ENCODE measurements at places on chromosomes 7 and 10. TPM values are rescaled to one million over a fixed set of nuclear protein-coding genes. Genes with fewer than 3 reads are reported as not detected.
A peak's percentile ranks its signal among the peaks of the same experiment; 100 is the strongest.

Gene CCL24
- total RNA-seq, result not detected

Gene POR
- total RNA-seq, result 42.7 TPM

Gene DRGX
- total RNA-seq, result not detected

Gene RTKN2
- total RNA-seq, result under 0.01 TPM

Gene GFRA1
- 5.0 TPM for total RNA-seq

Gene CYP2E1
- not detected for total RNA-seq

Gene SLC29A4
- 1.2 TPM for total RNA-seq

Gene LAMB1
- 166 TPM for total RNA-seq

DNA sequence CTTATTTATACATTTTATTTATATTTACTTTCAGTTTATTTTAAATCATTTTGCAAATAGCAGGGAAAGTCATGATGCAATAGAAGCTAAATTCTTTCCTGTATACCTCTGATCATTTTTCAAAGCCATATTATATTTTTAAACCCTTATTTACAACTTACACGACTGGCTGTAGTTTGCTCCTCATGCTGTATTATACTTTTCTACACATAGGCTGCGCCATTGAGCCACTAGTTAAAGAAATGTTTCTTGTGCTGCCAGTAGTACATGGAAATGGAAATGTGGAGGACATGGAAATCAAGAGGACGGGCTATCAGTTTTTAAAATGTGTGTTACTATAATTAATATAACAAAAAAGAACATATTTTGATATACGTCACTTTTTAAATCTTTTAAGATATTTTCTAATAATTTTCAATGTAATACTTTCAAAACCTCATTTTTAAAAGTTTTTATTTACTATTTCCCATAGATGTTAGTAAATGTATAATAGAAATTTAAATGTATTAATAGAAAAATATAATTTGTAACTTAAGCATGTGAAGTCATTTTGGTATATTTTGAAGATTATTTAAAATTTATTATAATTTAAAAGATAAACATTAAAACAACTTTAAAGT, 118.5 kb downstream of the VTI1A start:
- H3K4me1 ChIP-seq, result peaks cover 11% of the 10 kb centered on the region
- peak; percentile 81 for DNase-seq
- H3K4me3 ChIP-seq, result no peak overlapping the region
- H3K36me3 ChIP-seq, result no peaks in the 10 kb centered on the region
- no peak overlapping the region for H3K27ac ChIP-seq

- peaks cover 29% of the 10 kb centered on the region for H3K4me1 ChIP-seq
- no peaks in the 10 kb centered on the region for H3K36me3 ChIP-seq
- no peaks in the 10 kb centered on the region for H3K27me3 ChIP-seq
- H3K4me3 ChIP-seq, result no peak overlapping the region
- peak overlapping the region; percentile 81 for H3K27ac ChIP-seq
- peak; percentile 72 for DNase-seq
Observed at GRCh38 chr10:86410542-86411124, 44.0 kb upstream of the GRID1 start.

GRCh38 chr10:30963992-30964930, 67.4 kb downstream of the ZNF438 start:
- H3K4me3 ChIP-seq, result no peak overlapping the region
- no peaks in the 10 kb centered on the region for H3K36me3 ChIP-seq
- H3K4me1 ChIP-seq, result no peaks in the 10 kb centered on the region
- no peak for DNase-seq

DNA sequence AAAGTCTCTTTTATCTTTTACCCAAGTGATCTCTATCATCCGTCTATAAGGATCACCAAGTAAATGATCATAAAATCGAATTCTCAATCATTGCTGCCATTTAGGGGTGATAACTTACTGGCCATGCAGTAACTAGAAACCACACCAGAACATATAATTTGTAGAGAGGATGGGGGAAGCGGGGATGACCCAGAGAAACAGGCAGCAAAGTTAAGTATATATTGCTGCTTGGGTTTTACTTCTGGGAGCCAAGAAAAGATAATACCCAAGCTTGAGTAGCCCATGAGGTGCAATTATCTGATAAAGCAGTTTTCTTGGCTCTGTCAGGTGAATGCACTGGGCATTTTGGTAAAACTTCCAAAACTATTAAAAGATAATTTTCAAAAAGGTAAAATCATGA, 18.9 kb downstream of the EXOC6 start:
- H3K36me3 ChIP-seq, result no peaks in the 10 kb centered on the region
- H3K27me3 ChIP-seq, result no peaks in the 10 kb centered on the region
- no peak overlapping the region for H3K27ac ChIP-seq
- no peak overlapping the region for H3K4me3 ChIP-seq

GRCh38 chr10:30806850-30807249, 177.3 kb upstream of the LYZL2 start:
- peak; percentile 28 for DNase-seq
- no peaks in the 10 kb centered on the region for H3K27me3 ChIP-seq
- peaks cover 28% of the 10 kb centered on the region for H3K4me1 ChIP-seq
- H3K4me3 ChIP-seq, result no peak overlapping the region

GRCh38 chr7:410395-410910, 109.2 kb downstream of the PDGFA start:
- no peaks in the 10 kb centered on the region for H3K36me3 ChIP-seq
- no peak overlapping the region for H3K27ac ChIP-seq
- H3K4me1 ChIP-seq, result no peaks in the 10 kb centered on the region

- no peaks in the 10 kb centered on the region for H3K36me3 ChIP-seq
- H3K27me3 ChIP-seq, result no peaks in the 10 kb centered on the region
- H3K4me3 ChIP-seq, result no peak overlapping the region
- no peak overlapping the region for H3K27ac ChIP-seq
Observed at GRCh38 chr10:78513986-78514385, 480.3 kb downstream of the RPS24 start.

DNA sequence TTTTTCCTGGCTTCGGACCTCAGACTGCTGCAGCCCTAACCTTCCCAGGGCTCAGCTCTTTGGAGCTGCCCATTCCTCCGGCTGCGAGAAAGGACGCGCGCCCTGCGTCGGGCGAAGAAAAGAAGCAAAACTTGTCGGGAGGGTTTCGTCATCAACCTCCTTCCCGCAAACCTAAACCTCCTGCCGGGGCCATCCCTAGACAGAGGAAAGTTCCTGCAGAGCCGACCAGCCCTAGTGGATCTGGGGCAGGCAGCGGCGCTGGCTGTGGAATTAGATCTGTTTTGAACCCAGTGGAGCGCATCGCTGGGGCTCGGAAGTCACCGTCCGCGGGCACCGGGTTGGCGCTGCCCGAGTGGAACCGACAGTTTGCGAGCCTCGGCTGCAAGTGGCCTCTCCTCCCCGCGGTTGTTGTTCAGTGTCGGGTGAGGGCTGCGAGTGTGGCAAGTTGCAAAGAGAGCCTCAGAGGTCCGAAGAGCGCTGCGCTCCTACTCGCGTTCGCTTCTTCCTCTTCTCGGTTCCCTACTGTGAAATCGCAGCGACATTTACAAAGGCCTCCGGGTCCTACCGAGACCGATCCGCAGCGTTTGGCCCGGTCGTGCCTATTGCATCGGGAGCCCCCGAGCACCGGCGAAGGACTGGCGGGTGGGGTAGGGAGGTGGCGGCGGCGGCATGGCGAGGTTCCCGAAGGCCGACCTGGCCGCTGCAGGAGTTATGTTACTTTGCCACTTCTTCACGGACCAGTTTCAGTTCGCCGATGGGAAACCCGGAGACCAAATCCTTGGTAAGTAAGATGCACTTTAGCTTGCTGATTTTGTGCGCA, at the start of gene PLXDC2:
Gene PLXDC2 (plus strand): TSS at position 22 of the 820 bp plus-strand sequence.
- H3K4me3 ChIP-seq, result peak within 1 kb of the TSS; percentile 77
- DNase-seq, result peak; percentile 56
- H3K36me3 ChIP-seq, result no peaks in the 10 kb centered on the region
- no peak within 1 kb of the TSS for H3K27ac ChIP-seq

- H3K27me3 ChIP-seq, result no peaks in the 10 kb centered on the region
- peaks cover 16% of the 10 kb centered on the region for H3K36me3 ChIP-seq
- H3K27ac ChIP-seq, result no peak overlapping the region
- no peak for DNase-seq
- no peaks in the 10 kb centered on the region for H3K4me1 ChIP-seq
Observed at GRCh38 chr7:32015133-32015532, 55.1 kb downstream of the PDE1C start.

GRCh38 chr10:128708182-128708581, 582.0 kb upstream of the MKI67 start:
- no peaks in the 10 kb centered on the region for H3K36me3 ChIP-seq
- H3K4me1 ChIP-seq, result no peaks in the 10 kb centered on the region
- H3K27me3 ChIP-seq, result no peaks in the 10 kb centered on the region
- H3K27ac ChIP-seq, result no peak overlapping the region

GRCh38 chr10:6755781-6756460, 175.8 kb upstream of the PRKCQ start:
- no peaks in the 10 kb centered on the region for H3K27me3 ChIP-seq
- no peak overlapping the region for H3K27ac ChIP-seq
- no peaks in the 10 kb centered on the region for H3K36me3 ChIP-seq
- no peak overlapping the region for H3K4me3 ChIP-seq
- 0 out of 2 replicates have a peak, but pooled peaks cover 6% of the 10 kb centered on the region for H3K4me1 ChIP-seq
- DNase-seq, result peak; percentile 60

DNA sequence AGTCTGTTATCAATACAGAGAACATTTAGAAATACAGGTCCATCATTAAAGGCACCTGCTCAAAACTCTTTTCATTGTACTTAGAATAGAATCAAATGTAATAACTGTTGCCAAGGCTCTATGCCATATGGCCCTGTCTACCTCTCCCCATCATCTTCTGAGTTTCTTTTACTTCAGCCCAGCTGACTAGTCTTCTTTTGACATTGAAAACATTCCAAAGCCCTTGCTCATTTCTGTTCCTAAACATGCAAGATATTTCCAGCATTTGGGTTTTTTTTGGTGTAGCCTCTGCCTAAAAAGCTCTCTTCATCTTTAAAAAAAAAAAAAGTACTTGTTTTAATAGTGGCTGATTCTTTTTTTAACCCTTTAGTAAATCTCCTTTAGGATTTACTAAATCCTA, 165.5 kb upstream of the SMIM30 start:
- H3K36me3 ChIP-seq, result no peaks in the 10 kb centered on the region
- peak; percentile 67 for DNase-seq
- peaks cover 24% of the 10 kb centered on the region for H3K4me1 ChIP-seq
- no peak overlapping the region for H3K4me3 ChIP-seq
- no peaks in the 10 kb centered on the region for H3K27me3 ChIP-seq

GRCh38 chr10:15237351-15237750, 68.9 kb upstream of the NMT2 start:
- H3K4me1 ChIP-seq, result peaks cover 12% of the 10 kb centered on the region
- DNase-seq, result peak; percentile 90
- H3K27ac ChIP-seq, result peak overlapping the region; percentile 73
- no peaks in the 10 kb centered on the region for H3K36me3 ChIP-seq
- no peaks in the 10 kb centered on the region for H3K27me3 ChIP-seq

DNA sequence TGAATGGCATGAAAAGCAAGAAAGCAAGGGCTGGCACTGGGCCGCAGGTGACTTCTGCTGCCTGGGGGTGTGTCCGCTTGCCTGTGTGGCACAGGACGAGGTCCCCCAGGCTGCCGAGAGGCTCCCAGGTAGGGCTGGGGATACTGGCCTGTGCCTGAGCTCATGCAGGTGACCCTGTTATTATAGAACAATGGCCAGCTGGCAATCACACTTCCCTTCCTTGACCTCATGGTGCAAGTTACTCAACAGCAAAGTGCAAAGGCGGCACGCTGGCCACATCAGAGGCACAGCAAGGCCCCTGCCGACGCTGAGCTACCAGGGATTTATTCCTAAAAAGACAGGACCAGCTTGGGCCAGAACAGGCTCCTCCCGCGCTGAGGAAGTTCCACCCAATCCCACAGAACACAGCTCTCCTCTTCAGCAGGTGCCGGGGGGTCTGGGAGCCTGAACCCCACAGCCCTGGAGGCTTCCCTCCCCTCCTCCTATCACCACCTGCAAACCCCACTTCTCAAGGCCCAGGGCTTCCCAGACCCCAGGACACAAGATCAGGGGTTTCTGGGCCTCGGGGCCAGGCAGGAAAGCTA, 1.4 kb upstream of the ADAM8 start:
- no peak overlapping the region for H3K4me3 ChIP-seq
- DNase-seq, result no peak
- peaks cover 2% of the 10 kb centered on the region for H3K36me3 ChIP-seq
- H3K27me3 ChIP-seq, result no peaks in the 10 kb centered on the region

DNA sequence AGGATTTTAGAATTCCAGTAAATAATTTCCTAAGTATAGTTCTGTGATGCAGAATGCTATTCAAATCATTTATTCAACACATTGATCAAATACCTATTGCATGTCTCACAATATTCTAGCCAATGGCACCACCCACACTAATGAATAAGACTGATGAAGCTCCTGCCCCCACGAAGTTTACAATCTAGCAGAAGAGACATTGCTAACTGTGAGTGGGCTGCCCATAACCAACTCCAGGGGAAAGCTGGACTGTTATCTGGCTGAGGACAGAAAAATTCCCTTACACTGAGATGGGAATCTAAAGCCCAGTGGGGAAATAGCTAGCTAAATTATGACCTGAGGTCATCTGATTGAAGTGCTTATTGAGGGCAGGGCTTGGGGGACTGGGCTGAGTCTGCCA, 128.8 kb upstream of the LYZL2 start:
- peak; percentile 16 for DNase-seq
- H3K27me3 ChIP-seq, result no peaks in the 10 kb centered on the region
- no peak overlapping the region for H3K27ac ChIP-seq
- no peaks in the 10 kb centered on the region for H3K36me3 ChIP-seq

DNA sequence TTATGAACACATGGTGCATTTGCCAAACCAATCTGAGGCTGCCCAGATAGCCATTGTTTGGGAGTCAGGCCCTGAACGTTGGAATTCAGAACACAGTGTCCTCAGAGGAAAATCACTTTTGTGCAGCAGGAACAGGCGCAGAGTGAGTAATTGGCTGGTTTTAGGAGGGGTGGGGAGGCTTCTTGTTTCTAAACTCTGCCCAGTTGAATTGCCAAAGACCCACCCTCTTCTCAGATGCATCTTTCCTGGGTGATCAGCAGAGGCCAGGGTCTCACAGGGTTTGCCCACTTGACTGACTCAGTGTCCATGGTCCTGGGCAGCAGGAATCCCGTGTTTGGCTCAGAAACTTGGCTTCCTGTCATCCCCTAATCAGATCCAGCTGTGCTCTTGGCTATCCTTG, 24.3 kb downstream of the PRLHR start:
- no peaks in the 10 kb centered on the region for H3K36me3 ChIP-seq
- no peak overlapping the region for H3K4me3 ChIP-seq
- H3K27me3 ChIP-seq, result peaks cover 10% of the 10 kb centered on the region

- DNase-seq, result no peak
- no peaks in the 10 kb centered on the region for H3K27me3 ChIP-seq
- H3K4me1 ChIP-seq, result peaks cover 21% of the 10 kb centered on the region
- peaks cover 9% of the 10 kb centered on the region for H3K36me3 ChIP-seq
Observed at GRCh38 chr10:125004571-125005311, 62.8 kb downstream of the ZRANB1 start.

DNA sequence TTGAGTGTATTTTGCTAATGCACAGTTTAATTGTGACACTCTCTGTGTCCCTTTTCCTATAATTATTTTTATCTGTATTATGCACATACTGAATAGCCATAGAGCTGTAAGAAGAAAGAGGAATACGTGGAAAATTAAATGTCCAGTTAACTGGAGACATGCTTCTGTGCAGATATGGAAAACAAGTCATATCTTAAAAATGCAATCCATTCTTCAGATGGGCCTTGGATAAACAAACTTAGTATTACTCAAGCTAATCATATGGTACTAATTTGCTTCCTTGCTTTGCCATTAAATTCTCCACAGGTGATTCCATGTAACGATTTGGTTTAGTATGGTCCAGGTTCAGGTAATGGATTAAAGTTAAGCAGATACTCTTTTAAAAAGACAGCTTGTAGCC, 201.2 kb upstream of the CELF2 start:
- no peaks in the 10 kb centered on the region for H3K36me3 ChIP-seq
- H3K27me3 ChIP-seq, result no peaks in the 10 kb centered on the region
- H3K4me3 ChIP-seq, result 0 out of 2 replicates have a peak overlapping the region, but pooled peaks have one; percentile 6
- H3K27ac ChIP-seq, result peak overlapping the region; percentile 60
- peaks cover 45% of the 10 kb centered on the region for H3K4me1 ChIP-seq
- DNase-seq, result peak; percentile 67
